ENCODE measurements at places on chromosomes 16 and 17.

GRCh38 chr17:46983782-46984181, 4.7 kb upstream of the RPRML start:
- DNase-seq = no peak

DNA sequence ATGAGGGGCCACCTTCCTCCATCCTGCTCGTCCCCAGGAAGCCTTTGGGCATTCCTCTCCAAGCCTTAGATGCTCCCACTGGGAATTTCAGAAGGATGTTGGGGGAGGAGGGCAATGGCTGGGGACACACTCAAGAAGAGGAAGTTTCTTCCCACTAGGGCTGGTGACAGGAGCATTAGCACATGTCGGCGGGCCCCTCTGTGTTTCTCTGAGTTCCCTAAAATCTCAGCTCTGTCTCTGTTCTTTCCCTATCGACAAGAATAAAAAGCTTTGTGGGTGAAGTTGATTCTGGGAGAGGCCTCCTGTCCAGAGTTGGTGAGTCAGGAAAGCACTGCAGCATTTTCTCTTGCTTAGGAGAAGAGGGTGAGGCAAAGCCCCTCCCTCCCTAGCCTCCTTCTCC, 19.7 kb upstream of the C17orf107 start:
- no peak for DNase-seq

DNA sequence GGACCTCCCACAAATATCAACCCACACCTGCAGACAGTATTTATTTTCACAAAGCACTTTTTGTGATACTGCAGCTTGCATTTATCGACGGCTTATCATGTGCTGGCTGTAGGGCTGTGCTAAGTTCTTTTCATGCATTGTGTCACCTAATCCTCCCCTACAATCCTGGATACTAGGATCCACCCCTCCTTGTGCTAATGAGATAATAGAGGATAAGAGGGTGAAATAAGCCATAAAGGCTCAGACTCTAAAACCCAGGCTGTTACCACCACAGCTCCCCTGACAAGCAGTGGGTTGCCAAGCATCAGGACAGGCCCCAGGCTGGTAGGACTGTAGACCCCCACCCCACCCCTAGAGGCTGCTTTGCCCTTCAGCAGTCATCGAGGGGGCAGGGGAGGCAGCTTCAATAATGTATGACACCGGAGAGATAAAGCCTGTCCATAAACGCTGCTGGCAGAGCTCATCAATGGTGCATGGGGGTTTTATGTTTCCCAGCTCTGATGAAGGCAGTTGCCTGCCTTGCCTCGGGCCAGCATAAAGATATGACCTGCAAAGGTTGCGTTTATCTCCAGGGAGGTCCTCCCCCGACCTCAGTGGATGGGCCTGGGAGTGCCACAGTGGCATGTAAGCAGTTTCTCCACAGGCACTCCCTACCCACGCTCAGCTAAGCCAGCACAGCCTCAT, 73.9 kb upstream of the C16orf82 start:
- no peak for DNase-seq

DNA sequence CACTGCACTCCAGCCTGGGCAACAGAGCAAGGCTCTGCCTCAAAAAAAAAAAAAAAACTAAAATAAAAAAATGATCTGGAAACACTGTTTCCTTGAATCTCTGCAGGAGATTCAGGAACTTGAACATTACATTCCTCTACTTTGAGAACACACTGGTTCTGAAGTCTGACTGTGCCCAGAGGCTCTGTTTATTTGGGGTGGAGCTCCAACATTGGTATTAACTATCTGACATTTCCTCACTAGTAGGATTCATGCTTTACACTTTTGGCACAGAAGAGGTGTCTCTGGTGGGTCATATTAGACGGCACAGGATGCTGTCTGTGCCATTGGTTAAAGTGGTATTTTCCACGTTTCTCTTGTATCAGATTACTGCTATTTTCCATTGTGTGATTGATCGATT, 10.4 kb downstream of the SULT1A2 start:
- no peak for DNase-seq

GRCh38 chr17:9218064-9218635, 196.8 kb downstream of the NTN1 start:
- DNase-seq = no peak

GRCh38 chr17:7903154-7904103, 12.7 kb downstream of the RNF227 start:
- no peak for DNase-seq

GRCh38 chr17:77568540-77568939, 390.0 kb upstream of the TNRC6C start:
- DNase-seq = no peak

DNA sequence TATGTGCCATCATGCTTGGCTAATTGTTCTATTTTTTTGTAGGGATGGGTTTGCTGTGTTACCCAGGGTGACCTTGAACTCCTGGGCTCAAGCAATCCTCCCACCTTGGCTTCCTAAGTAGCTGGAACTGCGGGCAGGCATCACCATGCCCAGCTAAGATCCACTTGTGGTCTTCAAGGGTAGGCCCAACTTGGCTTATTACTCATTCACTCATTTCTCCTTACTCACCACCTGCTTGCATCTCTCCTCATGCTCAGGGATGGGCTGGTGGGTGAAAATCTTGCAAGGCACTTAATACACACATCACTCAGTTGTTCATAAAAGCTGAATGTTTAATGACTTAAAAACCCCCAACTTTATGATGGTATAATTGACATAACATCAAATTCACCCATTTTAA, 207.8 kb downstream of the SHISA9 start:
- no peak for DNase-seq

DNA sequence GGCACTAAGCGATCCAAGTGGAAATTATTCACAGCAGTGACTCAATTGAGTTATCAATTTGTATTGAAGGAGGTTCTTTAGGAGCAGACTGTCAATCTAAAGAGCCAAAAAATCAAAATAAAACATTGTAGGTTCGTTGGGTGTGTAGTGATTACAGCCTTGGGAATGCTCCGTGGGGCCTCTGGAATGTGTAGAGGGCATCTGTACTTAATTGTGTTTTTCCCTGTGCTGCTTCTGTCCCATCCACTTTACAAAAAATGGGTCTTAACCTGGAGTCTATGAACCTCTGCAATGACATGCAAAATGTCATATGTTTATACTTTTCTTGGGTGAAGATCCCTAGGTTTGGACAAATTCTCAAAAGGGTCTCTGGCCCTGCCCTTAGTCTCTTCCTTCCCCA, 215.1 kb downstream of the CCDC182 start:
- DNase-seq = no peak

- no peak for DNase-seq
Measured at GRCh38 chr17:43125133-43125966, at the start of gene BRCA1. BRCA1 (minus strand) TSS chr17:43125364; CDS start chr17:43124096, 1,268 bp downstream.

GRCh38 chr16:67019171-67019570, 9.8 kb upstream of the CBFB start:
- DNase-seq = no peak
